ENCODE measurements at places on chromosomes 6 and 20. TPM values are rescaled to one million over a fixed set of nuclear protein-coding genes. Genes with fewer than 3 reads are reported as not detected.
A peak's percentile ranks its signal among the peaks of the same experiment; 100 is the strongest.

- no peak for DNase-seq
- no peaks in the 10 kb centered on the region for H3K4me1 ChIP-seq
- no peak overlapping the region for H3K27ac ChIP-seq
- no peak overlapping the region for H3K4me3 ChIP-seq
These were observed 101.4 kb downstream of the FAM120B start for GRCh38 chr6:170407932-170408331.

GRCh38 chr6:134356405-134356804, 38.5 kb upstream of the SGK1 start:
- no peak overlapping the region for H3K4me3 ChIP-seq
- no peak overlapping the region for H3K27ac ChIP-seq
- H3K36me3 ChIP-seq = no peaks in the 10 kb centered on the region
- no peak for DNase-seq

DNA sequence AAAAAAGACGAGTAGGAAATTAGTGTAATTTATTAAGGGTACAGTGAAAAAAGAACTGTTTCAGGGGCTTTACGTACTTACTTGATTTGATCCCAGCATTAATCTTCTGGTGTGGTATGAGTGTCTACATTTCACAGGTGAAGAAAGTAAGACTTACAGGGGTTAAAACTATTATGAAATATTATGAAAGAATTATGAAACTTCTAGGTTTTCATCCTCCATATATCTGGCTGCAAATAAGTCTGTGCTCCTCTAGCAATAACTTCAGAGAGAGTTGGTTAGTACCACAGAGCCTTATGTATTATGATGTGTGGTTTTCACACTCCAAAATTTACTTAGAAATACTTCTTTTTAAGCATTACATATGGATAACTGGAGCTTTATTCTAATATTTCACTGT, 41.9 kb downstream of the ZFAND3 start:
- no peak for DNase-seq
- H3K27ac ChIP-seq = no peak overlapping the region
- H3K4me3 ChIP-seq = no peak overlapping the region
- no peaks in the 10 kb centered on the region for H3K36me3 ChIP-seq

GRCh38 chr20:35443003-35443402, 5.0 kb upstream of the GDF5 start:
- H3K4me1 ChIP-seq = peaks cover 2% of the 10 kb centered on the region
- H3K36me3 ChIP-seq = no peaks in the 10 kb centered on the region
- H3K27ac ChIP-seq = no peak overlapping the region

MYLIP gene
- 48.1 TPM for total RNA-seq

LY6G6F gene
- not detected for total RNA-seq

SIRPD gene
- total RNA-seq = 19.1 TPM

GRCh38 chr6:69349771-69350170, 447.0 kb downstream of the LMBRD1 start:
- H3K27me3 ChIP-seq = no peaks in the 10 kb centered on the region
- no peak overlapping the region for H3K4me3 ChIP-seq
- H3K36me3 ChIP-seq = no peaks in the 10 kb centered on the region
- no peaks in the 10 kb centered on the region for H3K4me1 ChIP-seq
- peak; percentile 17 for DNase-seq
- H3K27ac ChIP-seq = no peak overlapping the region

DNA sequence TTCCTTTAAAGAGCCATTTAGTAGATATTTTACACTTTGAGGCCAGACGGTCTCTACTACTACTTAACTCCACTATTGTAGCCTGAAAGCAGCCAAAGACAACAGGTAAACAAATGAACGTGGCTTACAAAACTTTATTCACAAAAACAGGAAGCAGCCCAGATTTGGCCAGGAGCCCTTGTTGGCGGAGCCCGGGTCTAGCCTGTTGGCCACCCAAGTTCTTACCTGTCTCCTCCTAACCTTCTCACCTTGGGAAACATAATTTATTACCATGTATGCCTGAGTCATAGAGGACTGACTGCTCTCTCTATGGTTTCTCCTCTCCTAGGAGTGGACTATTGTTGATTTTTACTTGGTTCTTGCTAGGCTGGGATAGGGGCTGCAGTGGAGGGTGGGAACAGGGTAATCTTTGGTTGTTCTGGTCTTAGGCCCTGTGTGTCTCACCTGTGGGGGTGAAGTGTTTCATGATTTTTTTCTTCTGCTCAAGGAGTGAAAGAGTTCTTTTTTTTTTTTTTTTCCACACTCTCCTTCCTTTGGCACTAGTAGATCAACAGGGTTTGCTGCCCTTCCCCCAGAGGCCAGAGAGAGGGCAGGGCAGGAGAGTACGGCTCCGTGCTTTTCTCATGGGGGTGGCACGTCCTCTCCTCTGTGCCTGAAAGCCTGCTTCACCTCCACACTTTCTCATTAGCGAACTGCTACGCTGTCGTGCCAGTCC, 90.0 kb downstream of the RPP40 start:
- no peaks in the 10 kb centered on the region for H3K36me3 ChIP-seq
- no peak for DNase-seq
- H3K4me1 ChIP-seq = no peaks in the 10 kb centered on the region
- H3K27ac ChIP-seq = no peak overlapping the region
- no peaks in the 10 kb centered on the region for H3K27me3 ChIP-seq

LTV1 gene
- total RNA-seq = 18.5 TPM

ATP6V1G2 gene
- 3.3 TPM for total RNA-seq

GRCh38 chr6:40210628-40211056, 276.4 kb upstream of the MOCS1 start:
- no peak for DNase-seq
- H3K4me1 ChIP-seq = no peaks in the 10 kb centered on the region

VNN1 gene
- 0.37 TPM for total RNA-seq

- no peak overlapping the region for H3K4me3 ChIP-seq
- no peaks in the 10 kb centered on the region for H3K36me3 ChIP-seq
- H3K27ac ChIP-seq = no peak overlapping the region
- no peak for DNase-seq
- H3K27me3 ChIP-seq = no peaks in the 10 kb centered on the region
These were observed 42.9 kb downstream of the GPX5 start for GRCh38 chr6:28568515-28569108.

DNA sequence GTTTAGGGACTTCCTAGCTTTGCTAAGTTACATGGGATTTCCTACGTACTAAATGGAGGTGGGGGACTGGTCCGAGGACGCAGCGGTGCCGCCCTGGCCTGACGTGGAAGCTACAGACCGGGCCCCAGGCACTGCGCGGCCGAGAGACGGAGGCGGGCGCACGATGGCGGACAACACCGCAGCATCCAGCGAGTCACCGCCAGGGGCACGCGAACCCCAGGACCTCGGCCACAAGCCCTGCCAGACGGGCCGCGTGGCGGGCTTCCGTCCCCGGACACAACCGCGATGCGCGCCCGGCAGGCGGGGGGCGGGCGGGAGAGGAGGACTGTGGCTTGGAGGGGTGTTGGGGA, 1516.9 kb upstream of the DEFB115 start:
- no peak overlapping the region for H3K27ac ChIP-seq
- H3K27me3 ChIP-seq = no peaks in the 10 kb centered on the region
- DNase-seq = no peak

HUS1B gene
- 8.9 TPM for total RNA-seq

DNA sequence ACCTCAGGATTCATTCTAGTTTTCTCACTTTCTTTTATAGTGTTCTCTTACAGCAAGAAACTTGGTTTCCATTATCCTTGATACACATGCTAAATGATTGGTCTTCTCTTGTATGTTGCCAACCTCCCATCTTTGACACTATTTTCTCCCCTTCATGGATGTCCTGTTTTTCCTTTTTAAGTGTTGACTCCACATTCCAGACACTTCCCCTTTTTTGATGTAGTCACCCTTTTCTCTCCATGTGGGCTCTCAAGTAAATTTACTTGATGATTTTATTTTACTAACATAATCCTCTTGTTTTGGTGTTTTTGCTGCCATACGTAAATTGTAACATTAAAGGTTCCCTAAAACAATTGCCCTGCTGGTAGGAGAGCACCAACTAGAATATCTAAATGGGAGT, 148.1 kb downstream of the ZFAND3 start:
- H3K36me3 ChIP-seq = no peaks in the 10 kb centered on the region
- H3K27me3 ChIP-seq = no peaks in the 10 kb centered on the region

- no peaks in the 10 kb centered on the region for H3K36me3 ChIP-seq
- no peak overlapping the region for H3K27ac ChIP-seq
- no peak overlapping the region for H3K4me3 ChIP-seq
- no peaks in the 10 kb centered on the region for H3K27me3 ChIP-seq
These were observed 27.8 kb downstream of the ACSS2 start for GRCh38 chr20:34904202-34904621.

DNA sequence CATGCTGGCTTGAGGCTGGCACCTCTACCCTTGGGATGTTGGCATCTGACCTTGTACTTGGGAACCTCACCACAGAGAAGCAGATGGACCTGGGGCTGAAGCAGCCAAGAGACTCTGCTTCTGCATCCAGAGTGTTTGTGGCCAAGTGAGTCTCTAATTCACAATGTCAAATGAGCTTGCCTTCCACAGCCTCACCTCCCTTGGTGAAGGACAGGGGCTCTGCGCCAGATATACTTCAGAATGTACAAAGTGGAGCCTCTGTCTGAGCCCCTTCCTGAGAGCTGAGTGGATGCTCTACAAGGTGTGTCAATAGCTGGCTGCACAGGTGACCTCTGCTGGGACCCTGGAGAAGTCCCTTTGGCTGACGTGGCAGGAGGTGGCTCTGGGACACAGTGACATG, 508.9 kb downstream of the CDH26 start:
- no peaks in the 10 kb centered on the region for H3K4me1 ChIP-seq
- H3K27me3 ChIP-seq = no peaks in the 10 kb centered on the region
- no peak overlapping the region for H3K4me3 ChIP-seq
- H3K36me3 ChIP-seq = no peaks in the 10 kb centered on the region
- no peak overlapping the region for H3K27ac ChIP-seq

- H3K27me3 ChIP-seq = no peaks in the 10 kb centered on the region
- no peaks in the 10 kb centered on the region for H3K4me1 ChIP-seq
- no peak overlapping the region for H3K4me3 ChIP-seq
- no peaks in the 10 kb centered on the region for H3K36me3 ChIP-seq
These were observed 19.4 kb upstream of the MTG2 start for GRCh38 chr20:62163485-62163865.

GRCh38 chr20:41145821-41146620, 8.7 kb downstream of the PLCG1 start:
- peak; percentile 25 for DNase-seq
- no peaks in the 10 kb centered on the region for H3K27me3 ChIP-seq
- no peaks in the 10 kb centered on the region for H3K36me3 ChIP-seq
- peak overlapping the region; percentile 53 for H3K27ac ChIP-seq

- H3K4me3 ChIP-seq = no peak overlapping the region
- peaks cover 11% of the 10 kb centered on the region for H3K4me1 ChIP-seq
- DNase-seq = no peak
- no peaks in the 10 kb centered on the region for H3K36me3 ChIP-seq
- no peaks in the 10 kb centered on the region for H3K27me3 ChIP-seq
These were observed 545 bp upstream of the VSX1 start for GRCh38 chr20:25082498-25082873.

GRCh38 chr6:155523821-155524651, 68.4 kb upstream of the NOX3 start:
- no peaks in the 10 kb centered on the region for H3K4me1 ChIP-seq
- no peak for DNase-seq
- H3K27ac ChIP-seq = no peak overlapping the region
- H3K27me3 ChIP-seq = no peaks in the 10 kb centered on the region

NOP56 gene
- 110 TPM for total RNA-seq

DNA sequence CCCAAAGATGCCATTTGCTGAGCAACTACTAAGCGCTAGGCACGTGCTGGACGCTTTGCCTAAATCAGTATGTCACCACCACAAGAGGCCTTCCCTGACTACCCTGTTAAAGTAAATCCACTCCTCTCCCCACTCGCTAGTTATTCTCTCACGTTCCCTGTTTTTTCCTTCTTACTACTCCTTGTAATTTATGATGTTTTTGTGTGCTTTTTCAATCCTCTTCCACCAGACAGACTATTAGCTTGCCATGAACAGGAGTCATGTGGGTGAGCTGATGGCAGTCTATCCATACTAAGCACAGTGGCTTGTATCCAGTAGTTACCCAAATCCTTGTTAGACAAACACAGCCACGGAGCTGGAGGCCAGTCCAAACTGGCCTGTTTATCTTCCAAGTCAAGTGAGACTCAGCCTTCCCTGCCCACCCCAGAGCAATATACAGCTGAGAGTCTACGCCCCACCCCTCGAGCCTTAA, 41.2 kb downstream of the C6orf132 start:
- H3K4me1 ChIP-seq = peaks cover 11% of the 10 kb centered on the region
- H3K27ac ChIP-seq = no peak overlapping the region
- DNase-seq = no peak
- no peaks in the 10 kb centered on the region for H3K27me3 ChIP-seq

GRCh38 chr20:14418376-14418775, 81.0 kb upstream of the FLRT3 start:
- DNase-seq = no peak
- H3K36me3 ChIP-seq = no peaks in the 10 kb centered on the region
- no peak overlapping the region for H3K4me3 ChIP-seq
- H3K4me1 ChIP-seq = no peaks in the 10 kb centered on the region
- H3K27ac ChIP-seq = no peak overlapping the region

DNA sequence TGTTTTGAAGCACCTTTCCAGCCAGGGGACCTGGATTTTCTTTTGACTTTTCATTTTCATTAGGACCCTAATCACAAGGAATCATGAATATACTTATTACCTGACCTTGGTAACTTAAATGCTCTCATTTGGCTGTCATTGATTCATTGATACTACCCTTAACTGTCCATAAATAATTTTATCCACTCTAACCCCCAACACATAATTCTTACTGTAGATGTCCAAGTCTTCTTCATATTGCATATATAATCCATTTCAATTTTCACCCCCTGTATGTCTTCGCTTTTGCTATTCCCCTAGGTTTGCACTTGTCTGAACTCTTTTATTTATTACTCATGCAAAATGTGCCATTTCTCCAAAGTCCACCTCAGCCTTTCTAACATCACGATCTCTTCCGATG, 602.9 kb downstream of the MMUT start:
- DNase-seq = no peak
- H3K4me1 ChIP-seq = no peaks in the 10 kb centered on the region
- H3K27ac ChIP-seq = no peak overlapping the region
- no peaks in the 10 kb centered on the region for H3K36me3 ChIP-seq
- H3K4me3 ChIP-seq = no peak overlapping the region

DNA sequence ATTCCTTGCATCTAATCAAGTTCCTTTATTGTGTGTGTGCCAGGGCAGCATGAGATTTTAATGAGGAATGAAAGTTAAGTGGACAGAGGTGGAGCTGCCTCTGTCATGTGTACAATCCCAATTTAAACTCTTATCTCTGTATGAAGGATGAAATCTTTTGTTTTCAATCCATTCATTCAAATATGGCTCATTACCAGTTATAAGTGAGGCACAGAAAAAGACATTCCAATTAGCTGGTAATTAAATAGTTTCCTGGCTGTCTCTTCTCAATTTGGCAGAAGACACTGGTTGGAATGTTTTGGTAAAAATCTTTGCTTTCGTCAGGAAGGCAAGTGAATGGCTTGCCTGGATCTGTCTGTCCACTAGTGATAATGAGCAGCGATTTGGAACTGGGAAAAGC, 46.4 kb downstream of the CLVS2 start:
- H3K27me3 ChIP-seq = no peaks in the 10 kb centered on the region
- H3K4me1 ChIP-seq = no peaks in the 10 kb centered on the region
- no peak overlapping the region for H3K27ac ChIP-seq

HAO1 gene
- not detected for total RNA-seq

DNA sequence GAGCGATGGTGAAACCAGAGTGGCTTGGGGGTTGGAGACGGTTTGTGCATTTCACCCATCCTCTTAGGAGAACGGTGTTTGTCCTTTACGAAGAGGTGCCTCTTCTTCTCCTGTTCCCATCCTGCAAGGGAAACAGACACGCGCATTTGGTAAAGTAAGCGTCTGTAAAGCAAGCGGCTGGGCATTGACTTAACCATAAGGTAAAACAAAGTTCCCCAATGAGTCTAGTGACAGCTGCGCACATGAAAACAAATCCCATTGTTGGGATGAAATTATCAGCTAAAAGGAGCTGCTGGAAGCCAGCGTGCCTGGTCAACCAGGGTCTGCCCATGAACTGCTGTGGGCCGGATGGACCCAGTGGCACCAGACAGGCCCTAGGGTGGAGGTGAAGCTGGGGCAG, 5.8 kb downstream of the BHLHE23 start:
- no peaks in the 10 kb centered on the region for H3K36me3 ChIP-seq
- no peak overlapping the region for H3K27ac ChIP-seq

Data from testis (tissue), 5 donors.